Fibroblast of skin of left biceps (primary cell): ENCODE measurements at places on chromosomes 13 and 19.

DNA sequence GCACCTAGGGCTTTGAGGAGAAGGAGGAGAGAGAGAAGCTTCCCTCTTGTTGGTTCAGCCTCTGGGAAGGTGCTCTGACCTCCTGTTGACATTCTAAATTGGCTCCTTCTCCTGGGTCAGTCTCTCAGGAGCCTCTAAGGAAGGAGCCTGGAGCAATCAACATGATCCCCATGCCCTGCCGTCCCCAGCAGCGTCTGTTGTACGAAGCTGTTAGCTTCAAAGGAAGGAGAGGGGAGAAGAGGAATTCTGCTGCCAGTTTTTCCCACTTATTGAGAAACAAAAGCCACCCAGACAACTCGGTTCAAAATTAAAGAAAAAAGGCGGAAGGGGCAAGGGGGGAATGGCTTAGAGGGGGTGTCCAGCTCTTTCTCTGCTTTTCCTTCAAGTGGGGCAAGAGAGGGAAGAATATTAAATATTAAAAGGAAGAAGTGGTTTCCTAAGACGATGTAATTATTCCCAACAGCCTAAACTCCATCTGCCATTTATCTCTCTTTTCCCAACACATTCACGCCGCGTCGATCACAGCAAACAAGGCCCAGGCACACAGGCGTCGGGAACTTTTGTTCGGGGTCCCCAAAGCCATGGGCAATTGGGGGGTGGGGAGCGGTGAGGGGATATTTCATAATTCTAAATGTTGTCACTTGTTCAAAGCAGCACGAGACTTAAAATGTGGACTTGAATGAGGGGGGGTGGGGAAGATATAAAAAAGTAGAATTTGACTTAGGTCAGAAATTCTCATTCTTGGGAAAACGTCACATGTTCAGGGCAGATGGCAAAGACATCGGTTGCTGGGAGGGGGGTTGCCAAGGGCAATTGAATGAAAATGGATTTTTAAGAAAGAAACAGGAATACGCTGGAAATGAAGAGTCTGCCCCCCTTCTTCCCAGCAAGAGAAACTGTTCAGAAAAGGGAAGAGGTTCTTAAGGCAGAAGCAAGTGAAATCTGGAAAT is 116.8 kb upstream of the CACNA1A start:
- no peak for DNase-seq

DNA sequence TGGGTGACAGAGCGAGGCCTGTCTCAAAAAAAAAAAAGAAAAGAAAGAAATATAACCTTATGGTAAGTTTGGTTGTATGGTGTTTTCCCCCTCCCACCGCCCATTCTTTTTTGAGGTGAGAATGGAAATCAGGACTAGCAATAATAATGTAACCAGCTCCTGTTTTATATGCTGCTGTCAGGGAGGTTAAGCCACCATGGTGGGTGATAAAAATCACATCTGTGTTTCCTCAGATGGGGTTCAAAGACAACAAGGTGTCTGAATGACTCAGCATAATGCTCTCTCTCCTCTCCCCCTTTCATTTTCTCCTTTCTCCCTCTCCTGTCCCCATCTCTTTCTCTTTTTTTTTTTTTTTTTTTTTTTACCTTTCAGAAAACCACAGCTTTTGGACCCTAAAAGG is 28.3 kb upstream of the GARRE1 start:
- no peak for DNase-seq

GRCh38 chr13:113109151-113110047 is 3.8 kb downstream of the F7 start:
- DNase-seq, result no peak

- DNase-seq, result peak; percentile 13
Measured at GRCh38 chr13:82747291-82747690, 1135.0 kb downstream of the SLITRK1 start.

DNA sequence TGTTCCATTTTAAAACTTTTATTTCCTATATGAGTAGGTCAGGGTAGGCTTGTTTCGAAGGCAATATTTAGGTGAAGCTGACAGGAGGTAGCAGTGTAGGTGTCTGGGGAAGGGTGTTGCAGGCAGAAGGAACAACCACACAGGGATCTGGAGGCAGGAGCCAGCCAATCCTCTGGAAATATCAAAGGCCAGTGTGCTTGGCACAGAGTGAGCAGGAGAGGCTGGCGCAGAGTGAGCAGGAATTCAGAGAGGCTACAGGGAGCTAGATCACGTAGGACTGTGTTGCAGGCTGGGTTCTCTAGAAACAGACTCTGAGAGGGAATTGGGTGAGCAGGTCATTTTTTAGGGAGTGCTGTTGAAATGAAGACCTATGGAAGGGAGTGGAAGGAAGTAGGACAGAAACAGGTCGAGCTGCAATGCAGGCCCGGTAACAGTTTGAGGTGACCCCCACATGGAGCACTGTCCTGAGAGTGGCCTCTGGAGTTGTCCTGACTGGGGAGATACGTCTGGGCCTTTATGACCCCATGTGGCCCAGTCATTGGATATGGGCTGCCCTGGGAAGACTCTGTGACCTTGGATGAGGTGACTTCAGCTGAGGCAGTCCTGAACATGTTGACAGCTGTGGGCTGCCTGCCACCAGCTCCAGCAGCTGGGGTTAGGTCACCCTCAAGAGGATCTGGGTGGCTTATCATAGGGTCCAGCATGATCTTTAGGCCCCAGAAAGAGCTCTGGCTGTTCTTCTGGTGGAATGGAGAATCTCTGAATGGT is 51.7 kb downstream of the ERCC5 start:
- no peak for DNase-seq

GRCh38 chr13:41944229-41944628 is 16.7 kb downstream of the VWA8 start:
- DNase-seq, result no peak

- DNase-seq, result no peak
Measured at GRCh38 chr13:97982286-97982685, 28.8 kb downstream of the IPO5 start.

DNA sequence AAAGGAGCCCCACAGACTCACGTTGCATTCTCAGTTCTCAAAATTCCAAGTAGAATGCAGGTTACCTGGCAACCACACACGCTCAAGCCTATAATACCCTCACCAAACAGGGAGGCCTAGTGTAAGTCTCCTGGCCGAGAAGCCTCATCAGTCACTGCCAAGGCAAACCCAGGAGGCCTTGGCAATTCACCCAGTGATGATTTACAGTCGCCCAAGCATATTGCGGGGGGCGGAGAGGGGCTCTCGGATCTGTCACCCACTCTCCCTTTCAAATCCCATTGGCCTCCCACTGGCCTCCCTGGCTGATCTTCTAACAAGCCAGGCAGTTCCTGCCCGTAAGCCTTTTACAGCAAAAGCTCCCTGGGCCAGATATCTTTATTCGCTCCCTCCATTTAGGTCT is 1.1 kb downstream of the AKAP8L start:
- no peak for DNase-seq

GRCh38 chr13:38363219-38363618 is 13.6 kb downstream of the UFM1 start:
- no peak for DNase-seq

DNA sequence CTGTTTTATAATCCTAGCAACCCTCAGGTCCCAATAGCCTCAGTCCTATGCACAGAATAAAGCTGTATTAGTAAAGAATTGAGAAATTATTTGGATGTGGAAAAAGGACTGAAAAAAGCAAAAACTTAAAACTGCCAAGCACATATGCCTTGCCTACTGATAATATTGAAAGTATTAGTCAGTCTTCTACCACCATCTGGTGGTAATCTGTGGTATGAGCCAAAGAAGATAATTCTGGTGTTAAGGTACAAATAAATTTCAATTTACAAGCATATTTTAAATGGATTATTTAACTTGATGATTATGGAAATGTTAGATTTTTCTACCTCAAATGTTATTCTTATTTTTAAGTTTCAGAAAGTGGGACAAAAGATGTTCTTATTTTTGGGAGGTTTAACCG is 460.3 kb upstream of the KLHL1 start:
- DNase-seq, result no peak

DNA sequence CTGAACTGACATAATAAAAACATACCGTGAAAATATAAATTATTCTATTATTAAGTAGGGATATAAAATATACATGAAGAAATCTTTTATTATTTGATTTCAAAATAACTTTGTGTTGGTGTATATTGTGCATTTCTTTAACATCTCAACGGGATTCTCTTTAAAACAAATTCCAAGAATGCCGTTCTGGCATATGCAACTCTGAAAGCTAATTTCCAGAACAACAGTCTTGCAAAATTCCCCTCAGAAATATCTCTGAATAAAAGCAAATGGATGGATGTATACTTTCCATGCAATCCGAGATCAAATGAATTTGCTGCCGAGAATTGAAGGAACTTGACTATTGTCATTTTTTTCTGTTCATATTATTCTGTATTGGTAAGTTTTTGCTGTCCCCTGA is 1579.8 kb downstream of the PCDH9 start:
- no peak for DNase-seq

DNA sequence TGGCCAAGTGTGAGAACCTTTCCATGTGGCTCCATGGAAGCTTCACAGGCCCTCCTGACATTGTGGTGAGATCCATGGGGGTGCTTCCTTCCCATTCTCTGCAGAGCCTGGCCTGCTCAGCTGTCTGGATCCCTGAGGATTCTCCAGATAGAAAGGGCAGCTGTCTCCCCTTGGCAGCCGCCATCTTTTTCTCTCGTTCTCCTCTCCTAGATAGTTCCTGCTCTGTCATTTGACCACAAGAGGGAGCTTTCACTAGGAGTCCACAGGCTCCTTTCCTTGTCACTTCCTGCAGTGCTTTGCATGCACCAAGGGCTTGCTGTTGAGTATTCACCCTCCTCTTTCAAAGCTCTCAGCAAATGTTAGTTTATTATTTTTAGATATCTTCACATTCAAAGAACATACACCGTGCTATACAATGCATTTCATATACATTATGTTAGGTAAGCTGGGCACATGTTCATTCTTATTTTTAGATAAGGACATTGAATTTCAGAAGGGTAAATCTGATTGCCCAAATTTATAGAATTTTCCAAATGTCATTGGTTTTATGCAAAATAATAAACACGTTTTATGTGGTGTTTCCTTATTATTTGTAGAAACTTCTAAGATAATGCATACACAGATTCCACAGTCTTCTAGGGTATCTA is 133.2 kb downstream of the FRY start:
- DNase-seq, result peak; percentile 33

DNA sequence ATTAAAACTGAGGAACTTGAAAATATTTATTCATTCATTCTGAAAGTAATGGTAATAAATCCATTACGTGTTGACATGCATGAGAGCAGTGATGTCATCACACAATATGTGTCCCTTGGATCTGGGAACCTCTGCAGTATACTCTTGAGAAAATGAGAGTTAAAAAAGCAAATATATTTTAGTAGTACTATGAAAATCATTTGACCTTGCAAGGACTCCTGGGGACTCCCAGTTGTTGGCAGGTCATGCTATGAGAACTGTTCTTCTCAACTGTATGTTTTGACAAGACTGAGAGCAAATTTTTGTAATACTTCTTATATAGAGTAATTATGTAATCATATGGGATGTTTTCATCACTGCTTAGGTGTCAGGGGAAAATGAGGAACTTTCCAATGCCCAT is 249.4 kb downstream of the PCCA start:
- DNase-seq, result no peak

DNA sequence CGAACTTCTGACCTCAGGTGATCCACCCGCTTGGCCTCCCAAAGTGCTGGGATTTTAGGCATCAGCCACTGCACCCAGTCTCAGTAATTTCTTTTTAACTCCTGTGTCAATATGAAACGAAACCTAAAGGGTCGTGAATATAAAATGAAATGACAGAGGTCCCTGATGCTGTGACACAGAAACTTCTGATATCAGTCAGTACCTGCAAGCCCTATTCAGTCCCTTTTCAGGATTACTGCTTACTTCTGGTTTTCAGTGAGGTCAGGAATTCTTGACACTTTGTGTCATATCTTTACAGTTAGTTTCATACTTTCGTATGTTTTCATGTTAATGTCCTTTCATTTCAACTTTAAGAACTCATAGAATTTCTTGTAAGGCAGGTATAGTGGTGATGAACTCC is 58.7 kb downstream of the RNF17 start:
- no peak for DNase-seq

- DNase-seq, result no peak
Measured at GRCh38 chr13:78046331-78046730, 127.7 kb upstream of the EDNRB start.

- no peak for DNase-seq
Measured at GRCh38 chr13:112617754-112618375, 29.9 kb upstream of the TUBGCP3 start.

- no peak for DNase-seq
Measured at GRCh38 chr13:103539265-103539664, 473.0 kb upstream of the SLC10A2 start.

DNA sequence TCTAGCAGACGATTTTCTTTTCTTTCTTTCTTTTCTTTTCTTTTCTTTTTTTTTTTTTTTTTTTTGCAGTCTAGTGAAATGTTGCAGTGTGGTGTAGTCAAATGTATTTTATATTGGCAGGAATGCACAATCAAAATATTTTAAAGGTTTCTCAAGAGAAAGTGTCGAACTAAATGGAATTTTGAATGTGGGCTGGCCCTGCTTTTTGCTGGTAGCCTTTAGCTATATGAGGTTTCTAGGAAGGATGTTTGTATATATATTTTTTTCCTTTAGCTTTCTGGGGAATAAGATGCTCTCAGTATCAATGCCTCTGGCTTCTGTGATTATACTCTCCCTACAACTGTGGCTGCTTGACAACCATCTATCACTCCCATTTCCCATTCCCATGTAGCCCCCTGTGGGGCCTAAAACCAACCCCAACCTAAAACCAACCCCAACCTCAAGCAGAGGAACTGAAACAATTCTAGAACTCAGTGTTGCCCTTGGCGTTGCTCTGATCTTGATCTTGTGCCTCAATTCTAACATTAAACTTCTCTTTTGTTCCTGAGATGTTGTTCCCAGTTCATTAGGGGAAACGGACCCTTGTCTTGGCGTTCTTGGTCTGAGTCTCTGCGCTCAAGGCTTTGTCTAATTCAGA is 27.1 kb downstream of the CYSLTR2 start:
- DNase-seq, result no peak

DNA sequence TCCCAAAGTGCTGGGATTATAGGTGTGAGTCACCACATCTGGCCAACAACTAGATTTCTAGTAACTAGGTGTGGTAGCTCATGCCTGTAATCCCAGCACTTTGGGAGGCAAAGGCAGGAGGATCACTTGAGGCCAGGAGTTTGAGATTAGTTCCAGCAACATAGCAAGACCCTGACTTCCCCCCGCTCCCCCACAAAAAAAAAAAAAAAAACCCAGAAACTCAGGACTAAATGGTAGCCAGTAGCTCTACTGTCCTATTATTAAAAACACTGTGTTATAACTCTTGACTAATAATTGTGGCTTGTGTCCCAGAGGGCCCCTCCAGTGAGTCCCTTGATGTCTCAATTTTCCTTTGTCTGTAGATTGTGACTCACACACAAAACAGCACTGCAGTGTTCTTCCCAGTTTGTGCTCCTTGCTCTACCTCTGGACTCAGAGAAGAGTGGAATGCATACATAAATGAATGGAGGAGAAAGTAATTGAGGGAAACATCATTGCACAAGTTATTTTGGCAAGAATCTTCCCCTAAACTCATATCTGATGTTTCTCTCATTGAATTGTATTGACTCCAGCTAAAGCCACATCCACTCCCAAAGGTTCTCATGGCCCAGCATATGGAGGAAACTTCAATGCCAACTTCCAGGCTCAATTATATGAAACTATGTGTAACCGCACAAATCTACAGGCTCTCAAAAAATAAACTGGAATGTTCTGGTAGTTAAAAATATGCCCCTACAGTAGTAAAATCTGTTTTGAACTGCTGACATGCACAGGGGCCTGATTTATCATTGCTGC is 8.8 kb downstream of the TPT1 start:
- DNase-seq, result peak; percentile 96

- no peak for DNase-seq
Measured at GRCh38 chr19:58511353-58512208, at the start of gene SLC27A5. Gene SLC27A5, minus strand, starts transcription at chr19:58511992. Its CDS starts 37 bp downstream, at chr19:58511955.

GRCh38 chr19:35773020-35773806 is 2.2 kb upstream of the ARHGAP33 start:
- DNase-seq, result no peak

GRCh38 chr19:35000647-35001501 is 751 bp downstream of the GRAMD1A start:
- no peak for DNase-seq
